ENCODE measurements at places on chromosomes 5 and 9. TPM values are rescaled to one million over a fixed set of nuclear protein-coding genes. Genes with fewer than 3 reads are reported as not detected.

SLU7 gene
- 99.9 TPM for total RNA-seq

TCF7 gene
- 493 TPM for total RNA-seq

ZMYND19 gene
- 11.3 TPM for total RNA-seq

ALDH1A1 gene
- total RNA-seq, result not detected

TRMO gene
- total RNA-seq, result 42.8 TPM

PCDHB10 gene
- not detected for total RNA-seq

PCA3 gene
- total RNA-seq, result not detected
